ENCODE measurements at places on chromosomes 6 and 20. TPM values are rescaled to one million over a fixed set of nuclear protein-coding genes. Genes with fewer than 3 reads are reported as not detected.
A peak's percentile ranks its signal among the peaks of the same experiment; 100 is the strongest.

Gene BPIFB4
- total RNA-seq = not detected

Gene RIMS1
- not detected for total RNA-seq

Gene TUBB2B
- total RNA-seq = 49.5 TPM

Gene SPATS1
- not detected for total RNA-seq

GRCh38 chr6:56624728-56625069 lies 18.0 kb downstream of the DST start:
- no peaks in the 10 kb centered on the region for H3K4me1 ChIP-seq
- peaks cover 79% of the 10 kb centered on the region for H3K36me3 ChIP-seq
- no peak overlapping the region for H3K27ac ChIP-seq
- no peak overlapping the region for H3K4me3 ChIP-seq

DNA sequence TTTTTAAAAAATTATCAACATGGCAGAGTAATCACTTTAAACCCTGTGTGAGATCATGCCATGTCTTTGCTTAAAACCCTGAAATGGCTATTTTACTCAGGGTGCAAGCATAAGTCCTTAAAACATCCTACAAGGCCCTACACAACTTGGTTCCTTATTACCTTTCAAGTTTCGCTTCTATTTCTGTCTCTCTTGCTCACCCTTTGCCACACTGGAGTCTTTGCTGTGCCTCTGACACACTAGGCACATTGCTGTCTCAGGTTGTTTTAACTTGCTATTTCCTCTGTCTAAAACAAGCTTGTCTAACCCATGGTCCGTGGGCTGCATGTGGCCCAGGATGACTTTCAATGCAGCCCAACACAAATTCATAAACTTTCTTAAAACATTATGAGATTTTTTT lies 55.6 kb downstream of the KIAA0408 start:
- H3K4me3 ChIP-seq = no peak overlapping the region
- no peak for DNase-seq
- no peak overlapping the region for H3K27ac ChIP-seq
- H3K27me3 ChIP-seq = no peaks in the 10 kb centered on the region

GRCh38 chr6:43812850-43813578 lies 43.0 kb downstream of the VEGFA start:
- no peaks in the 10 kb centered on the region for H3K27me3 ChIP-seq
- no peak for DNase-seq
- no peak overlapping the region for H3K27ac ChIP-seq
- 0 out of 2 replicates have a peak, but pooled peaks cover 6% of the 10 kb centered on the region for H3K4me1 ChIP-seq

- H3K4me1 ChIP-seq = no peaks in the 10 kb centered on the region
- H3K4me3 ChIP-seq = no peak overlapping the region
- H3K36me3 ChIP-seq = no peaks in the 10 kb centered on the region
- H3K27ac ChIP-seq = no peak overlapping the region
Observed at GRCh38 chr6:14621518-14621917, 503.9 kb downstream of the CD83 start.

DNA sequence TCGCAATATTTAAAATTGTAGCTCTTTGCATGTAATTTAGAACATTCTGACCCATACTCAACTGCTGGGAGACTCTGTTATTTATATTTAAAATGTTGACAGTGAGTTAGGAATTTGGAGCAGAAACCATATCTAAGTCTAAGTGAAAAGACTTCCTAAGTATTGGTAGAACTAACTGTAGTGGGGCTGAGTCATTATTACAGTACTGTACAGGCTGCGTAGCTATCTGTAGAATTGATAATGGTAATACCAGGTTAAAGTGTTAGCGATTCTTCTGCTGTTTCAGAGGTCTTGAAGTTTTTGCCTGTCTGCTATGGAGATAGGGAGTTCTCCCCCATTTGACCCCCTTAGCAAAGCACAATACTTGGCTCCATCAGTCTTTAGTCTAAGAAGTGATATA lies 3.6 kb downstream of the TOP1 start:
- no peak for DNase-seq
- H3K4me1 ChIP-seq = peaks cover 21% of the 10 kb centered on the region
- H3K27ac ChIP-seq = no peak overlapping the region
- no peak overlapping the region for H3K4me3 ChIP-seq

DNA sequence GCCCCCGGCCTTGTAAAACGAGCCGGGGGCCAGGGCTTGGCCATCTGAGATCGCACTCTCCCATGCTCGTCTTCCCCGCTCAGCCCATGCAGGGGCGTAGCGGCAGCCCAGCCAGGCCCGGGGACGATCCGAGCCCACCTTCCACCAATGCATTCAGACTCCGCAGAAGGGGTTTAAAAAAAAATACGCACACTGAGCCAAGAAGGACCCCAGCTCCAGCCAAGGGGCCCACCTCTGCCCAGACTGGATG lies 320 bp downstream of the GSTA4 start:
- peak overlapping the region; percentile 44 for H3K4me3 ChIP-seq
- H3K4me1 ChIP-seq = peaks cover 14% of the 10 kb centered on the region
- no peak for DNase-seq
- no peaks in the 10 kb centered on the region for H3K36me3 ChIP-seq
- H3K27ac ChIP-seq = peak overlapping the region; percentile 95
- no peaks in the 10 kb centered on the region for H3K27me3 ChIP-seq

- no peaks in the 10 kb centered on the region for H3K36me3 ChIP-seq
- H3K27ac ChIP-seq = no peak overlapping the region
- DNase-seq = no peak
Observed at GRCh38 chr6:139871803-139872510, 497.5 kb upstream of the CITED2 start.

GRCh38 chr20:59646487-59646886 lies 42.1 kb downstream of the PHACTR3 start:
- no peaks in the 10 kb centered on the region for H3K4me1 ChIP-seq
- no peak overlapping the region for H3K4me3 ChIP-seq
- DNase-seq = peak; percentile 14
- no peak overlapping the region for H3K27ac ChIP-seq
- peaks cover 3% of the 10 kb centered on the region for H3K27me3 ChIP-seq
